Stimulated activated CD8-positive, alpha-beta memory T cell treated with anti-CD3 and anti-CD28 coated beads, Interleukin-15, amount 100 ng/mL, for 1 hour (primary cell): ENCODE measurements at places on chromosomes 7 and 10.

- no peak for DNase-seq
These were observed 15.4 kb downstream of the IFIT3 start for GRCh38 chr10:89343089-89343767.

- no peak for DNase-seq
These were observed 28.3 kb downstream of the PTPRN2 start for GRCh38 chr7:158559356-158559755.

GRCh38 chr7:1842321-1843221 is 172.5 kb downstream of the ELFN1 start:
- no peak for DNase-seq

GRCh38 chr7:36192053-36192824 is 39.2 kb downstream of the EEPD1 start:
- no peak for DNase-seq

- DNase-seq = no peak
These were observed 276.7 kb downstream of the KIF20B start for GRCh38 chr10:89978081-89978480.

- DNase-seq = no peak
These were observed 172.2 kb downstream of the SLIT1 start for GRCh38 chr10:97013568-97013967.
